ENCODE measurements at places on chromosomes 5 and 9. TPM values are rescaled to one million over a fixed set of nuclear protein-coding genes. Genes with fewer than 3 reads are reported as not detected.
A peak's percentile ranks its signal among the peaks of the same experiment; 100 is the strongest.

- H3K36me3 ChIP-seq = no peaks in the 10 kb centered on the region
- no peak overlapping the region for H3K27ac ChIP-seq
- no peak overlapping the region for H3K4me3 ChIP-seq
- H3K27me3 ChIP-seq = no peaks in the 10 kb centered on the region
- no peaks in the 10 kb centered on the region for H3K4me1 ChIP-seq
- no peak for DNase-seq
Measured at GRCh38 chr9:116099821-116100220, 53.8 kb upstream of the PAPPA start.

DNA sequence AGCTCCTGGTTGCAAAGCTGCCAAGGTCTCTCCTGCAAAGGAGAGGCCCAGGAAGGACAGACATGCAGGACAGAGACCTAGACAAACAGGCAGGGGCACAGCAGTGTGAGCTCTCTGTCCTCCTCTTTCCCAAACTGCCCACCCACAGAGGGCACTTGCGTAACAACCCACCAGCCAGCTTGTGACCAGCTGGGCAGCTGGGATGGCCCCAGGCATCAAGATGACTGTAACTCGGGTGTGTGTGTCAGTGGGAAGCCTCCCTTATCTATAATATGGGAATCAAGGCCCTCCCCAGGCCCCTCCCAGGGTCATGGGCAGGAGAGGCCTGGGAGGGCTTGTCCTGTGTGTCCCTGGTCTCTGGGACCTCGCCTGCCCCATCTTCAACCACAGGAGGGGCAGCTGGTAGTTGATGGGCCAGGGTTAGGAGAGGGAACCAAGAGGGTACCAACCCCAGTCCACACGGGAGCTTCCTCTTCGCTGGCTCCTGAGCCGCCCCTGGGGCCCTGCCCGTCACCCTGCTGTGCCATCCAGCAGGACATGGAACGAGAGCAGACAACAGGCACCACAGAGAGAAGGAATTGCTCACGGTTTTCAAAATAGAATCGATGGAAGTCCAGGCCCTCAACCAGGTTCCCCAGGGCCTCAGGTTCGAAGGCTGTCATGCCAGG, 37.9 kb downstream of the SLC6A7 start:
- no peaks in the 10 kb centered on the region for H3K36me3 ChIP-seq
- H3K27ac ChIP-seq = no peak overlapping the region
- no peaks in the 10 kb centered on the region for H3K4me1 ChIP-seq
- no peak overlapping the region for H3K4me3 ChIP-seq
- DNase-seq = no peak

Gene TAL2
- not detected for polyA plus RNA-seq

Gene CMYA5
- 0.10 TPM for polyA plus RNA-seq

- DNase-seq = no peak
- no peak overlapping the region for H3K27ac ChIP-seq
Measured at GRCh38 chr5:98774192-98775033, 950 bp downstream of the RGMB start.

- H3K27me3 ChIP-seq = no peaks in the 10 kb centered on the region
- H3K4me1 ChIP-seq = no peaks in the 10 kb centered on the region
- no peak overlapping the region for H3K4me3 ChIP-seq
- DNase-seq = no peak
- H3K36me3 ChIP-seq = peaks cover 43% of the 10 kb centered on the region
- no peak overlapping the region for H3K27ac ChIP-seq
Measured at GRCh38 chr5:55371145-55371544, 63.4 kb downstream of the MTREX start.

DNA sequence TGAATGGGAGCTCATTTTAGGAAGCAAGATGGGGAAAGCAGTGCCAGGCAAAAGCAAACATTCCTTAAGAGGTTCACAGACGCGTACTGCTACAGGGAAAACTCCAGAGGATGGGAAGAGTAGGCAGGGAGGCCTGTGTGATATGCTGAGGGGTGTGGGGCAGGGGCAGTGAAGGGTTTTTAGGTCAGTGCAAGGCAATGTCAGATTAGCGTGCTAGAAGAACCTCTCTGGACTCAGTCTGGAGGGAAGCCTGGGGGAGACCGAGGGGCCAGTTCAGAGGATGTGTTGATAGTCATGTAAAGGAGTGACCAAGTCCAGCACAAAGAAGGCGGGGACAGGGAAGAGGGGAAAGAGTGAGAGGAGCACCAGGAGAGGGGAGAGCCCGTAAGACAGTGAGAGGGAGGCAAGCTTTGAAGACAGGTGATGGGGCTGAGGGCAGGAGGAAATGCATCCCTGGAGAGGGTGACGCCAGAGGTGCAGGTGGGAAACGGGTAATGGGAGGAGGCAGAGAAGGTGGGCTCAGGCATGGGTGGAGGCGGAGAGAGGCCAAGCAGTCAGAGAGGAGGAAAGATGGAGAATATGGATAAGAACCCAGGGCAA, 134.5 kb downstream of the MTX3 start:
- no peaks in the 10 kb centered on the region for H3K4me1 ChIP-seq
- no peak for DNase-seq
- no peaks in the 10 kb centered on the region for H3K36me3 ChIP-seq
- H3K27ac ChIP-seq = no peak overlapping the region
- H3K4me3 ChIP-seq = no peak overlapping the region

Gene RFESD
- not detected for polyA plus RNA-seq

GRCh38 chr9:97445119-97445701, 33.3 kb downstream of the TDRD7 start:
- H3K27me3 ChIP-seq = no peaks in the 10 kb centered on the region
- H3K27ac ChIP-seq = peak overlapping the region; percentile 73
- no peak for DNase-seq
- H3K4me1 ChIP-seq = peaks cover 34% of the 10 kb centered on the region
- peaks cover 34% of the 10 kb centered on the region for H3K36me3 ChIP-seq
- no peak overlapping the region for H3K4me3 ChIP-seq
